ENCODE measurements at places on chromosomes 5 and 9. TPM values are rescaled to one million over a fixed set of nuclear protein-coding genes. Genes with fewer than 3 reads are reported as not detected.

The LRRC26 gene
- total RNA-seq, result not detected

The SPAG8 gene
- 2.4 TPM for total RNA-seq

The CTNND2 gene
- not detected for total RNA-seq

The PCDHB4 gene
- total RNA-seq, result not detected

The TAF11L4 gene
- total RNA-seq, result not detected

The NME5 gene
- total RNA-seq, result 1.6 TPM

The PRRX2 gene
- 14.9 TPM for total RNA-seq

The DNAI1 gene
- total RNA-seq, result not detected

The STK10 gene
- total RNA-seq, result 14.4 TPM

The TAF9 gene
- 85.6 TPM for total RNA-seq

The TXNDC8 gene
- not detected for total RNA-seq

The TSSK1B gene
- not detected for total RNA-seq

The DROSHA gene
- 43.9 TPM for total RNA-seq

The PSAT1 gene
- total RNA-seq, result 178 TPM

The SLC6A19 gene
- total RNA-seq, result not detected

The ZBTB26 gene
- total RNA-seq, result 2.5 TPM

The ZFP2 gene
- 0.67 TPM for total RNA-seq

Measured in bronchus fibroblast of lung (primary cell).